Left ventricle myocardium inferior (tissue), 1 donor: ENCODE measurements at places on chromosomes 11 and 22.

DNA sequence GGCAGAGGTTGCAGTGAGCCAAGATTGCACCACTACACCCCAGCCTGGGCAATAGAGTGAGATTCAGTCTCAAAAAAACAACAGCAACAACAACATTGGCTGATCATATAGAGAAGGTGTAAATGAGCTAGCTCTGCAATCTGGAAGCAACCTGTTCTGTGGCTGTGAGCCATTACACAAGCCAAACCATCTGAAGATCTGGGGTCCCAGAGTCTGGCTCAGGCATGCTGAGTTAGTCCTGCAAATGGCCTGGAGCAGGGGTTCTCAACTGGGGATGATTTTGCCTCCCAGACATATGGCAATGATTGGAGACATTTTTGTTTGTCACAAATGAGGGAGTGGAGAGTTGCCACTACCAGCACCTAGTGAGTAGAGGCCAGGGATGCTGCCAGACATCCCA is 42.3 kb upstream of the RAB1B start:
- DNase-seq: no peak

- DNase-seq: no peak
These were observed 10.7 kb downstream of the OLFML1 start for GRCh38 chr11:7495882-7496551.

DNA sequence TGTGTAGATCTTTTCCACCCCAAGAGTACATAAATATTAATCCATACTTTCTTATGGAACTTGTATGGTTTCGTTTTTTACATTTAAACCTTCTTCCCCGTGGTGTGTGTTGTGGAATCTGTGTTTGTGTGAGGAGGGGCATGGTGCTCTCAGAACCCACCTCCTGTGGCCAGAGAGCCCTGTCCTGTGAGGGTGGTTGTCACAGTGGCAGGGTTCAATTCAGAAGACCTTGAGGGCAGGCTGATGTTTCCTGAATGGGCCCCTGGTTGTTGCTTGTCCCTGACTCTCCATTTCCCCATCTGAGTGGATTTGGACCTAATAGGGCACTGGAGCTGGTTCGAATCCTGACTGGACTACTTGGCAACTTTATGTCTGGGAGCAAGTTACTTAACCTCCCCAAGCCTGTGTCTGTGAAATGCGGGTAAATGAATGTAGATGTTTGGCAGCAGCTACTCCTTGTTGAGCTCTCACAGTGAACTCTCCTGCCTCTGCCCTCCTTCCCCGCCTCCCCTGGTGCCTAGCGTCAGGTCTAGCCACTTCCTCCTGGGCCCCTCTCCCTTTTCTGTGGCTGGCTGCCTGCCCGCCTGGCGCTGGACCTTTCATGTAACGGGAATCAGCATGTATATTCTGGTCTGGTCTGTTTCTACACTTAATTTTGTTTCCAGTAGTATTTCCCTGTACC is 7.3 kb downstream of the NEAT1 start:
- DNase-seq: peak; percentile 72

DNA sequence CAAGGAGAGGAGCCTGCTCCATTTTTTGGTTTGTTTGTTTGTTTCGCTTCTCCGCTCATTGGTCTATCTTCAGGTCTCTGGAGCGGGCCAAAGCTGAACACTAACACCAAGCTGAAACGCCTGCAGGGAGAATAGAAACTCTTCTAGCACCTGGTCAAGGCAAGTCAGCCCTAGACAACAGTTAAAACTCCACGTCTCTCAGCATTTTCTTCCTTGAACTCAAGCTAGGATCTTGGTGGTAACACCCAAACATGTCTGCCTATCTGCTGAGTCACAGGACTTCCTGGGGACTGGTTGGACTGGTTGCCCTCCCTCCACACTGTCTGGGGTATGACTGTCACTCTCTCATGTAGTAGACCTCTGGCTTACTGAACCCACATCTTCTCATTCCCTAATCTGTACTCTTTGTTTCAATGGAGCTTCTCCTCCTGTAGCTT is 23.9 kb upstream of the RBFOX2 start:
- DNase-seq: no peak

- no peak for DNase-seq
These were observed 216.4 kb upstream of the B3GAT1 start for GRCh38 chr11:134628426-134628825.

GRCh38 chr22:44039566-44040171 is 15.6 kb downstream of the PARVB start:
- DNase-seq: no peak

- peak; percentile 38 for DNase-seq
These were observed 19.2 kb downstream of the NPTXR start for GRCh38 chr22:38824585-38824984.

DNA sequence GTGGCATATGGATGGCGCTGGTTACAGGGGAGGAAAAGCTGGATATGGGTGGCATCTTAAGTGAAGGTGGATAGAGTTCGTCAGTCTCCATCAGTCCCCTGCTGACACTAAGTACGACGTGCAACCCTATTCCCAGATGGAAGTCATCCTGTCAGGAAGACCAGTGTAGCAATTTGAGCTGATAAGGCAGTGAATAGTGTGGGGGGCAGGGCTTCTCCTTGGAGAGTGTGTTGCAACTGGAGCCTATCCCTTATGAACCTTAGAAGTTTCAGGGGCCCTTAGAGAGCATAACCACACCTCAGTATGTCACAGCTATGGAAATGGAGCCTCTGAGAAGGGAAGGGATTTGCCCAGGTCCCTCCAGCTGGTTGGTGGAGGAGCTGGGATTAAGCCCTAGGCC is 36.1 kb upstream of the ANKK1 start:
- no peak for DNase-seq

- no peak for DNase-seq
These were observed 300.3 kb downstream of the ST3GAL4 start for GRCh38 chr11:126655807-126656128.

GRCh38 chr22:50184902-50185374 is 775 bp upstream of the TRABD start:
- no peak for DNase-seq
